ENCODE measurements at places on chromosomes 6 and 20. TPM values are rescaled to one million over a fixed set of nuclear protein-coding genes. Genes with fewer than 3 reads are reported as not detected.

DNA sequence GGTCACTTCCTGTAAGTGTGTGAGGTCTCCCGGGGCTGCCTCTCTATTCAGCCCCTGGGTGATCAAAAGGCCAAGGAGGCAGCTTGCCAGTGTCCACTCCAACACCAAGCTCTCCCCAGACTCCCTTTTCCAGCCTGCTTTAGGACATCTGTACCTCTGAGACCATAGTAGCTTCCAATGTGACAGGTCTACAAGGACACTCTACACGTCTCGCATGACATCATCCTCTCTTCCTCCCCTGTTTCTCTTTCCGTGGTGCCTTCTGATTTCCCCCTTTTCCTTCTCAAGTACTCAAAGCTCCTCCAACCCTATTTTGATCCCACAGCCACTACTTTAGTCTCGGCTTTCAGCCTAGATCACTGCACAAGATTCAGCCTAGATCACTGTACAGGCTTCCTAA is 26.4 kb downstream of the HLA-F start:
- no peak for DNase-seq

- no peak for DNase-seq
Observed at GRCh38 chr20:55586610-55587009, 418.7 kb downstream of the CBLN4 start.

SH3BGRL2 gene
- total RNA-seq, result 24.1 TPM

RIPPLY2 gene
- not detected for total RNA-seq

TMEM200A gene
- 4.3 TPM for total RNA-seq

PI16 gene
- 22.5 TPM for total RNA-seq

DNA sequence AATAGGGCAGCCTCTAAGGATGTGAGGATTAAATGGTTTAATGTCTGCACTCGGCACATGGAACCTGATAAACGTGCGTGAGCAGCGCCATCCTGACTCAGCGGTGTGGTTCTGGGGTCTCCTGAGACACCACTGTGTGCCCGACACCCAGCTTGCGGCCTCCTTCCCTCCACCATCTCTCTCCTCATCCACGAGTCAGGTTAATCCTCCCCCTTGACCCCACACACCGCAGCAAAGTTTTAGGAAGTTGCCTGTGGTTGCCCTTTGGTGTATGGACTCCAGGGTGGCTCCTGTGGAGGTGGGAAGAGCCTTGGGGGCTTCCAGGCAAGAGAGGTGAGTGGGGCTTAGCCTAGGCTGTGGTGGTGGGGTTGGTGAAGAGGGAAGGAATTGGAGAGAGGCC is 68.2 kb downstream of the PHACTR3 start:
- no peak for DNase-seq

PNPLA1 gene
- total RNA-seq, result 0.32 TPM

DNA sequence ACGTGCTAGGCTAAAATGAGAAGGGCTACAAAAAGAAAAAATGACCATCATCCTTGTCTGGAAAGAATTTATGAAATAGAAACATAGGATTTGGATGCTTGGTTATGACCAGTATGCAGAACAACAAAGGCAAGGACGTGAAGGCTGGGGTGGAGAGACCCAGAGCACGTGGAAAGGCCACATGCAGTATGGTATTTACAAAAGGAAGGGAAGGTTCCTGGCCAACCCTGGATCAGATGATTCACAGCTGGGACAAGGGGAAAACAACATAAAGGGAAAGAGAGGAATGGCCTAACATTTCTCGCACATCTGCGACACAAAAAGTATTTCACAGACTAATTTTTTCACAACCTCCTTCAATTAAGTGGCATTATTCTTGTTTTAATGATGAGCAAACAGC is 8.2 kb downstream of the STX7 start:
- no peak for DNase-seq

DNA sequence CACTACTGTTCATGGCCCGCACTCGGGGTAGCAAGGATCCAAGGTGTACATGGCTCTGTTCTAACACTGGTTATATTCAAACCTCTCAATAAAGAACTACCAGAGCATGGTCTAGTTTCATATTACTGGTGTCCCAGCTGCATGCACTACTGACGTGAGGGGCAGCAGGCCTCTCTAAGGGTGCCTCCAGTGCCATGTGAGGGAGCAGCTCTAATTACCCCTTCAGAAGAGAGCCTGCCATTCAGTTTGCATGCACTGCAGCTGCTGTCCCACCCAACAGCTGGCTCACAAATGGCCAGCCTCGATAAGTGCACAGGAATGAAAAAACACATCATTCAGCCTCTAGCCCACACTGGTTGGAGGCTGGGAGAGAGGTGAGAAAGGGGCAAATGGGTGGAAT is 85.2 kb downstream of the SMLR1 start:
- no peak for DNase-seq

DNA sequence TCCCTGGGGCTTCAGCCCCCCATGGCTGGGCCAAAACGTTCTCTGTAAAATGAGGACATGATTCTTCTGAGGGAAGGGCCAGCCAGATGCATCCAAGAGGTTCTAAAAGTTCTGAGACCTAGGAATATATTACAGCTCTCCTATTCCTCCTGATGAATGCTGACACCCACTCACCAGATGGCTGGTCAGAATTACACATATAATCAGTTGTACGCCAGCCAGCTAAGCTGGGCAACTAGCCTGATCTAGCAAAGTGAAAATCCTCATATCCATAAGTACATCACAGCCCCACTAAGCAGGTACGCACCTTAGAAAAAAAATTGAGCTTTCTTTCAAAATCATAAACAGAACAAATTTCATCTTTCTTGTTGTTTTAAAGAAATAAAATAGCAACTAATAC is 34.8 kb downstream of the C6orf118 start:
- no peak for DNase-seq

- DNase-seq, result no peak
Observed at GRCh38 chr6:155112757-155113156, 117.6 kb downstream of the TIAM2 start.

GGTLC1 gene
- not detected for total RNA-seq

OVOL2 gene
- total RNA-seq, result not detected

DNA sequence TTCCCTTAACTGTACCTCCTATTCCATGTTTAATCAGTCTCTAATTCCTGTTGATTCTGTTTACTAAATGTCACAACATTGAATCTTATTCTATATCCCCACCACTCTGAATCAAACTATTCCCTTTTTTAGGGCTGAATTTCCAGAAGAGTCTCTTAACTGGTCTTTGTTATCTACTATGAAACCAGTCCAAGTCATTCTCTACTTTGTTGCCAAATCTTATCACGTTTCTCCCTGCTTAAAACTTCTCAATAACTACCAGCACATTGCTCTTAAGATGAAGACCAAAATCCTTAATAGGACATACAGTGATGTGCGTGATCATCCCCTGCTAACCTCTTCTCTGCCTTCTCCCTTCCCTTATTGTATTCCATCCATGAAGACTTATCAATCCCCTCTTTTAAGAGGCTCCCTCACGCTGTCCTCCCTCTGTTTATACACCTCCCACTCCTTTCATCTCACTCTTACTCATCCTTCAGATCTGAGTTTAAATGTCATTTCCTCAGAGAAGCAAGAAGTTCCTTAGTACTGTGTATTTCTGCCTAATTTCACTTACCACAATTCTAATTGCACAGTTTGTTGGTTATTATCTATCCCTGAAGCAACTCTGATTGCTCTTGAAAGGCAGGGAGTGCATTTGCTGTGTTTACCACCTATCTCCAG is 143.0 kb upstream of the AHI1 start:
- DNase-seq, result no peak

DNA sequence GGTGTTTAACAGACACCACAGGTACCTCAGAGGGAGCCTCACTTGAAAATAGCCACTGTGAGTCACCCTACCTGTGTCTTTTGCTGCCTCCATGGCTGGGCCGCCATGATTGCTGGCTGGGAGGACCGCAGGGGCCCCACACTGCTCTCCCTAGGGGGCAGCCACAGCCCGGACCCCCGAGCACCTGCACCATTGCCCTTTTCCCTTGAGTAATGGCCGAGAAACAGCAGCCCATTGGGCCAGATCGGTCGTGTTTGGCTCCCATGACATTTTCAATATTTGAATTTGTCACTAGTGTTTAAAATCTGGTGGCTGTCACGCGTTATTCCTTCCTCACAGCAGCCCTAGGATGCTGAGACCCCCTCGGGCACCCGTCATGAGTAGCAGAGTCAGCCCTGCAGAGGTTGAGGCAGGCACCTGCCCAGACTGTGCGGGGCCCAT is 6.7 kb downstream of the ZBP1 start:
- peak; percentile 76 for DNase-seq

CPNE5 gene
- 2.8 TPM for total RNA-seq

DNA sequence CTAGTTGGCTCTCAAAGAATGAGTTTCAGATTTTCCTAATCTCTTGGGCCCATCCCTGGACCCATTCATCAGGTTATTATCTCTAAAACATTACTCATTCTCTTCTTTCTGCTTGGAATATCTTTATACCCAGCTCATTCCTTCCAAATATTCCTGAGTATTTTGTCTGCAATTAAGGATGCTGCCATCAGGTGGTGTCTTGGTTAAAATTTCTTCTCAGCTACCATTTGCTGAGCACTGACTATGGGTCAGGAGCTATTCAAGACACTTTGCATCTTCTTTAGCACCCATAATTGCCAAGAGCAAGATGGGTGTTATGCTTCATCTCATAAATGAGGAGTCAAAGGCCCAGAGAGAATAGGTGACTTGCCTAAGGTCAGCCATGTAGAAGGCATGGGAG is 8.4 kb downstream of the SUN5 start:
- no peak for DNase-seq

Measured in mesenteric fat pad (tissue), 1 donor.